Stimulated activated naive CD4-positive, alpha-beta T cell (primary cell): ENCODE measurements at places on chromosomes 2 and 18.

DNA sequence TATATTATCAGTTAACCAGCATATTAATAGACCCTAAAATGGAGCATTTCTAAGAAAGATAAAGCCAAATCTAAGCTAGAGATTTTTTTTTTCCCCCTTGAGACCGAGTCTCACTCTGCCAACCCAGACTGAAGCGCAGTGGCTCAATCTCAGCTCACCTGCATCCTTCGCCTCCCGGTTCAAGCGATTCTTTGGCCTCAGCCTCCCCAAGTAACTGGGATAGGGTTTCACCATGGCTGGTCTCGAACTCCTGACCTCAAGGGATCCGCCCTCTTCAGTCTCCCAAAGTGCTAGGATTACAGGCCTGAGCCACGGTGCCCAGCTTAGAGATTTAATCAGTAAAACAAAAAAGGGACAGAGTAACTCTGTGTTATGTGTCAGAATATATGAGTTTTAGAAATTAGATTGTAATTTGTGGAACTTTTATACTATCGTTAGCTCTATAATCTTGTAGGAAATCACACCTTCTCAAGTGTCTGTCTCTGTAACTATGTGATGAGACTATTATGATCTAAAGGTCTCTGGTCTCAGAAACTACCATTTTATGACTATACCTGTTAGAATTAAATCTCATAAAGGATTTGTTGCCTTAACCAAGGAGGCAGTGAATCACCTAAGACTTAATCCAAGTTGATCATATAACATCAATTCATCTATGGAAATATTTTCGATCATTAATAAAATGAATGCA is 34.0 kb downstream of the YWHAQ start:
- no peak for DNase-seq

- no peak for DNase-seq
Measured at GRCh38 chr2:74436111-74436805, 5.5 kb downstream of the RTKN start.

DNA sequence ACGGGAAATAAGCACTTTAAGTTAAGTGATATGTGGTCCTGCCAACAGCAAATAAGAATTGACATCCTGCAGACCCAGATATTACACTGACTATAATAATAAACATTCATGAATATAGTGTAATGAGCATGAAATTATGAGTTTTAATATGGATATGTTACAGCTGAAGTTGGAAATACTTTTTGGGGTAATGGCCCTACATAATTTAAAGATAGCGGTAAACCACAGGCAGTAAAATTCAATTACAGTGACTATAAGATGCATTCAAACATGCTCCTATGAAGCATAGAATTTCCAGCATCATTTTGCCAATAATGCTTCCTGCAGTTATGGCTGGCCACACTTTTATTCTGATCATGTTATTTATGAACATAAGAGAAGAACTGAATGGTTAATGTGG is 49.4 kb upstream of the LRRTM4 start:
- DNase-seq, result no peak

GRCh38 chr2:71826299-71826698 is 321.4 kb downstream of the CYP26B1 start:
- no peak for DNase-seq

DNA sequence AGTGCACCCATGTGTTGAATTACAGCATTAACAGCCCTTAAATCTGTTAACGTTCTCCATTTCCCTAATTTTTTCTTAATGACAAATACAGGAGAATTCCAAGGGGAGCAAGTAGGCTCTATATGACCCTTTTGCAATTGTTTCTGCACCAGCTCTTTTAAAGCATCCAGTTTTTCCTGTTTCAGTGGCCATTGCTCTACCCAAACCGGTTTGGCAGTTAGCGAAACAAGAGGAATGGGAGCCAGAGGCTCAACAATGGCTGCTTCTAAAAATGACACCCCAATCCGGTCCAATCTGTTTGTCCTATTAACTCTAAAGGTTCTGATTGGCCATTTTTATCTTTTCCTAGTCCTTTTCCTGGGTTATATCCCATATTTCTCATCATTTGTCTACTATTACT is 15.1 kb upstream of the SUCLG1 start:
- no peak for DNase-seq

DNA sequence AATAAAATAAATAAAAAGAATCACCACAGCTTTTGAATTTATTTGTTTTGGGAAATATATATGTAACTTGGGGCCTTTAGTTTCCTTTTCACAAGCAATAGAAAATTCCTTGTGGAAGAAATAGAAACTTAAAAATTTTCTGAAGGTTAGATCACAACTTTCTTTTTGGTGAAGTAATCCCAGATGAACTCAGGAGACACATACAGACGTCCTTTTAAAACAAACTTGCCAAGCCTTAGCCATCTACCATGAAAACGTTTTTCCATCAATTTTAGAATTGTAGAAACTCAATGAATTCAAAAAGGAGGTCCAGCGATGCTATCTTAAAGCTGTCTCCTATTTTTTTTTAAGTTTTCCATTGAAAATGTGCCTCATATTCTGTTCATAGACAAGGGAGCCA is 225.6 kb downstream of the ASXL3 start:
- no peak for DNase-seq

DNA sequence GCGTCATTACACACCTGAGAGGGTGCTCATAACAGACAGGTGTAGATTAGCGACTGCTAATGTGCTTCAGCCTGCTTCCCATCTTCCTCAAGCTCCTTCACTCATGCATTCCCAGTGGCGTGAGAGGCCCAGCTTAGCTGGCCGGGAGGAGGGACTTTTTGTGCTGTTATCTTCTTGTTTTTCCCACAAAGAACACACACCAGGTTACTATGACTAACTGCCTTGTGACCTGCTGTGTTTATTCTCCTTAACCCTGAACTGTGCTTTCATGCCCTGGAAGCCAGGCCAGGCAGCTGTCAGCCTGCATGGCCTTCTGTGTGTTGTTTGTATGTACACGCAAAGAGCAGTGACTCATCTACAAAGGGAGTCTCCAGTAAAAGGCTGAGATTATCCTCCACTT is 143.8 kb downstream of the PIEZO2 start:
- DNase-seq, result no peak

GRCh38 chr2:39409697-39410389 is 27.2 kb downstream of the MAP4K3 start:
- no peak for DNase-seq

- DNase-seq, result no peak
Measured at GRCh38 chr2:237932731-237933131, 34.1 kb upstream of the UBE2F start.

DNA sequence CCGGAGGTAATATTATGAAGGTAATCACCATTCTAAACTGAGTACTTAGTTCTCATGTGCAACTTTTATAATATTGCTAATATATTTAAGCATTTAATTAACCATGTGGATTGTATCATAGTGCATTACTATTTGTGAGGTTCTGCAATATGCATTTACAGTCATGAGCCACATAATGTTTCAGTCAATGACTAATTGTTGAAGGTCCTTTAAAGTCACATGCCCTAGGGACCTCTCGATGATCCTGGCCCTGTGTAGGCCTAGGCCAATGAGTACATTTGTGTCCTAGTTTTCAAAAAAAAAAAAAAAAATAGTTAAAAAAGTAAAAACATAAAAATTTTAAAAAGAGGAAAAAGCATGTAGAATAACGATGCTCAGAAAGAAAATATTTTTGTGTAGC is 298.0 kb downstream of the DSEL start:
- no peak for DNase-seq

DNA sequence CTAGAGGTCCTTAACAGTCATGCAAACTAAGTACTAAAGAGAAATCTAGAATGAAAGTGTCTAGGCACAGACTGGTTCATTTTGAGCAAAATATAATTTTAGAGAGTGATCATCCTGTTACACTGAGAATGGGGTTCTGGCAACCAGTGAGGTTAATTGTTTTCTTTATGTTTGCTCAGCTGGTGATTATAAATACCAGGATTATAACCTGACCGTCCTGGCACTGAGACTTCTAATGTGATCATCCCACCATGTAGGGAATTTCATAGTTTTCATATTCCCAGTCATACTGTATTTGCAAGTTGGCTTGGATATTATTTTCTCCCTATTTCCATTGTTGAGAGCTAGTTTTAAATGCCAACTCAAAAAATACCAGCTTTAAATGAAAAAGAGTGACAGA is 852.5 kb upstream of the LRATD1 start:
- no peak for DNase-seq

- DNase-seq, result no peak
Measured at GRCh38 chr18:77077401-77077800, 55.2 kb downstream of the MBP start.

DNA sequence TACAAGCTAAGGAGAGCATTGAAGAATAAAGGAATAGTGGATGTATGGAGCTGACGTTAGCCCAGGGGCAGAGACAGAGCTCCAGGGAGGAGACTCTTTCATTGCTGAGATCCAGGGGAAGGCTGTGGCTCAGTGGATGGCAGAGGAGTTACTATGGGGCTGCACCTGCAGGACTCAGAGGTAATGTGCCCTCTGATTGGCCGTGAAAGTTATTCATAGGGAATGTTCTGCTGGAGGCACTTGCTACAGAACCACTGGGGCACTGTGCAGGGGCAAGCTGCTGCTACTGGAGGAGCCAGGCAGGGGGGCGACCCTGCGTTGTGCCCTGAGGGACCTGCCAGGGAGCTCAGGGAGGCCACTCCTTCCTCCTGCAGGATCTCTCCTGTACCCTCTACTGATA is 199.2 kb downstream of the PTPRM start:
- no peak for DNase-seq

DNA sequence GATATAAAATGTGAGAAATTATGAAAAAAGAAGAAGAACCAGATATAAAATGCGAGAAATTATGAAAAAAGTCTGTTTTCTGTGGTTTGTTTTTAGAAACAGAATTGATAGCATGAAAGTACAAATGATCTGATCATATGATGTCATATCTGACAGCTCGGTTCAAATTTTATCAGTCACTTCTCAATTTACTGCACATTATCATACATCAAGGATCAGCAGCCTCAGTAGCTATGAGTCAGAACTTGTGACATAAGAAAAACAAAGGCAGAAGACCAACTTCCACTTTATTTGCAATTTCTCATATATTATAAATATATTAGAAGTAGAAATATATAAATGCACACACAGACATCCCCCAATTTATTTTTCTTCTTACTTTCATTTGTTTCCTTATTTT is 634.0 kb downstream of the LRP1B start:
- no peak for DNase-seq

- no peak for DNase-seq
Measured at GRCh38 chr2:11505652-11506610, 27.9 kb upstream of the GREB1 start.

DNA sequence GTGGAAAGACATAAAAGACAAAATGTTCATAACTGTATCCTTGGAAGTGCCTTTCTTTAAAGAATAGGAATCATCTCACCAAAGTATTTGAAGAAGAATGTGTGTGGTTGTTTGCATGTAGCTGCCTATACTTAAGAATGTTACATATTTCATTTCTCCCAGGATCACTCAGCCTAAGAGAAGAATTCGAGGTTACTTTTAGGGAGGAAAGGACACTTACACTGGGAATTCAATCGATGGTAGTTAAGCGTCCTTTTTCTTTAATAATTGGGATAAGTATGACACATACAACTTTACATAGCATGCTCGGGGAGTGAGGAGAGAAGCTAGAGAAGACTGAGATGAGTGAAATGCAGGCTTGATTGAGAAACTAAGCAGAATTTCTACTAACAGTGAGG is 22.0 kb upstream of the CYP1B1 start:
- DNase-seq, result no peak

- DNase-seq, result no peak
Measured at GRCh38 chr18:23758281-23758680, 69.0 kb downstream of the LAMA3 start.

DNA sequence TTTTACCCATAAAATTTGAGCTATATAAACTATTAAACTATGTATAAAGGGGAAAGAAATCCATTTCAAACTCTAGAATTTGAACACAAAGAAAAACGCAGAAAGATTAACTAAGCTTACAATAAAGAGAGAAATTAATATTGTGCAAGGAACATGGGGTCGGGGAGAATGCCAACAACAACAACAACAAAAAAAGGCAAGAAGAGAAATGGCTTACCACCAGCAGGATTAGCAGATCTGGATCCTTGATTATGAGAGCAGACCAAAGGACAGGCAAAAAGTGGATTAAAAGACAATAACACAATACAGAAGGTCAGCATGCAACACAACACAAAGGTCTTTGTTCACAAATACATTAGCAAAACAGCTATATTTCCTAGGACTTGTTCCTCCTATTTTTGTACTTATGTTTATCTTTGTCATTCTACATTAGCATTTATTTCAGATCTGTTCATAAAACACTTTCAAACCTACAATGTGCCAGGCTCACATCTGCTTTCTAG is 103.4 kb upstream of the RNU4ATAC start:
- no peak for DNase-seq

- no peak for DNase-seq
Measured at GRCh38 chr18:10072671-10073175, 158.9 kb downstream of the VAPA start.

- no peak for DNase-seq
Measured at GRCh38 chr2:197453914-197454398, 604 bp downstream of the COQ10B start.
